Iris pigment epithelial cell (primary cell): ENCODE measurements at places on chromosomes 3 and 15.

DNA sequence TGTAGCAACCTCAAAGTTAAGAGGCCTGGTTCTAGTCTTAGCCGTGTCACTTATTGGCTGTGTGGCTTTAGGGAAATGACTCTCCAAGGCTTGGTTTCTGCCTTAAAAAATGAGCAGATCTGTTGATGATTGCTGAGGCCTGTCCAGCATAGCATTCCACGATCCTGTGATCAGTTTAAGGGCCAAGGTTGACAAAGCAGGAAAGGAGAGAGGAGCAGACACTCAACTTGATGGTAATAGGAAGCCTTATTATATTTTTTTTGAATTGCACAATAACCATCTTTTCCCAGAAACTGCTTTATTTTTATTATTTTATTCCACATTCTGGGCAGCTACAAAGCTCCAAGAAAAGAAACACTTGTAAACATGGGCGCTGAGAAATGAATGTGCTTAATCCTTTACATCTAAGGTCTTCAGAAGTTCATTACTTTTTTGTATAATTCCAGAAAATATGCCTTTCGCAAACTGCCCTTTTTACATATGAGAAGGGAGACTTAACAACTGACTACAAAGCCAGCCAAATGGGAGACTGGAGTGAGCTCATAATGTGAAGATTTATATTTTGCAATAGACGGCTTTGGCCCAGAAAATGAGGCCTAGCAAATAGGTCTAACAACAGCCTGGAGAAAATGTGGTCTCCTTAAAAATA is 241.0 kb downstream of the ATP8B4 start:
- DNase-seq: peak; percentile 92

DNA sequence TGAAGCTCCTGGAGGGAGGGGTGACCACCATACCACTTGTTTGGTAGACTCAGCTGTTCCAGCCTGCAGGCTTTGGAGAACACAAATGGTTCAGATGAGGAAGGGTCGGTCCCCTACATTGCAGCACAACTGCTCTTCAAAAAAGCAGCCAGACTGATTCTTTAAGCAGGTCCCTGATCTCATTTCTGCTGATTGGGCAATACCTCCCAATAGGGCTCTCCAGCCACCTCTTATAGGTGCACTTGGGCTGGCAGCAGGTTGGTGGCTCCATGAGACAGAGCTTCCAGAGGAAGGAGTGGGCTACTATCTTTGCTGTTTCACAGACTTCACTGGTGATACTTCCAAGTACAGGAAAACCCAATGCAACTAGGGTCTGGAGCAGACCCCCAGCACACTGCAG is 65.9 kb upstream of the PEX5L start:
- DNase-seq: no peak

DNA sequence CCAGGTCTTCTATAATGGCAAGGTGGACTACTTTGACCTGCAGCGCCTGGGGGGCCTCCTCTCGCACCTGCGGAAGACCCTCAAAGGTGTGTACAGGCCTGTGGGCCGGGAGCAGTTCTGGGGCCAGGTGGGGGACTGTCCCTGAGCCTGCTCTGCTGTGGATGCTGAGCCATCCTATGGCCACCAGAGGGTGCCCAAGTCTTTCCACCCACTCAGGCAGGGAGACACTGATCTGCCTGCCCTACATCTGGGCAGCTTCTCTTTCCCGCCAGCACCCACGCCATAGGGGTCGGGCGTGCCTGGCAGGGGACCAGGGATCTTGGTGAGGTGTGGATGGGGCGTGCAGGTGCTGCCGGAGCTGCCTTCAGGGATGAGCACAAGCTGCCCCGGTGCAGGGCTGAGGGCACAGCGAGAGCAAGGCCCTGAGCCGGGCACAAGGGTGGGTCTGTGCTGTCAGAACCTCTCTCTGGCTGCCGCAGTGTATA is 14.1 kb downstream of the RNF123 start:
- peak; percentile 63 for DNase-seq

DNA sequence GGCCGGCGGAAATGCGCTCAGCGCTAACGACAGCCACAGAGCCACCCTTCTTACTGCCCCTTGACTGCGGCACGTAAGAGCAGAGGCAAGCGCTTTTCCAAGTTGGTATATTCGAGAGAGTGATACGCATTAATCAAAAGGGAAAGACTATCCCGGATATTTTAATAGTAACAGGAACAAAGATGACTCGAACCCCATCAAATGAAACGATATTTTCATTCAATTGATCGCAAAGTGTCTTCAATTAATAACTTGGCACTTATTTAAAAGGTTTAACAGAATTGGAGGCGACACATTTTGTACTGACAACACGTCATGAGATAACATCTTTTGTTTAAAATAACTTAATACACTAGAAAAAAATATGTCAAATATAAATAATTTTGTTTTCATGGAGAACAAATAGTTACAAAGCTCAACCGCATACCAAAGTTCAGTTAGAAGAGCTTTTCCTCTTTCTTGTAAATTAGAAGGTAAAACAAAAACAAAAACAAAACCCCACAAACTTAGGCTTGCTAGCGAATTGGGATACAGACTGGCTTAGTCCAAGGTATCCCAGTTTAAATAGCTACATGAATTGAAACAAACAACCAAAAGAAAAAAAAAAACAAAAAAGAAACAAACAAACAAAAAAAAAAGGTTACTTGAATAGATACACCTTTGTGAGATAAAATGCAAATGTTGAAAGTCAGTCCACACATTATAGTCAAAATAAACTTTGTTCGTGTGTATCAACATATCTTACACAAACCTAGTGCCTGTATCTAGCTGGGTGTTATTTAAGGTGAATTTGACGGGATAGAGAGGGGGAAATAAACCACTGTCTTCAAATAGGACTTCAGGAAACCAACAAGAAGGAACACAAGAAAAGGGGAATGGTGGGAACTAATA is 10.2 kb downstream of the SHOX2 start:
- DNase-seq: no peak

DNA sequence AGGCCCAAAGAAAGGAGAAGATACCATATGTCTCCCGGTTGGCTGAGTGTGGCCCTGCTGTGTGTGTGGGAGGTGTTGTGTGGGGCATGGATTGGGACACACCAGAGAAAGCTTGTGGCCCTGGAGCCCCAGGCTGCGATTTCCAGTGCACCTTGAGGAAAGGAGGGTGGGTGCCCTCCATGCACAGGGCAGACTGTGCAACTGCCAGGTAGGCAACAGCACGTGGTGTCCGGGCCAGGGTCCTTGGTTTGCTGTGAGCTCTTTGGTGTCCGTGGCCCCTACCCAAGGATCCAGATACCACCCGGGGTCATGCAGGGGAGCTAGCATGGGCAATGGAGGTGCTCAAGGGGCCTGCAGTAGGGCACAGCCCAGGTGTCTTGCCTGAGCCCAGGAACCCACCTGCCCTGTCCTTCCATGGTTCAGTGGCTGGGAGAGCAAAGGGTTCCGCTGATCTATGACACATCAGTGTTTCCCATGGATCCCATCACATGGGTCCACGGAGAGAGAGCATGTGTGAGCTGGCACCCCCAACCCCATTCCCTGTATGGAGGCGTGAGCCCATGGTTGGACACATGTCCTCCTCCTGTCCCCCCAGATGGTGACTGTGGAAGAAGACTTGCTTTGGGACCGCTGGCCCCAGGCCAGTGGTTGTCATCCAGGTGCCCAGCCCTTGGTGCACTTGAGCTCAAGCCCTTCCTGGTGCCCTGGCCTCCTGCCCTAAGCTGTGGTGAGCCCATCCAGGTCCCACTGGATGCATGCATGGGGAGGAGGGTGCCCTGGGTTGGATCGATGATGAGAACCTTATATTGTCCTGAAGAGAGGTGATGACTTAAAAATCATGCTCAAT is 223.4 kb downstream of the SNRPN start:
- DNase-seq: no peak

- no peak for DNase-seq
These were observed 267.0 kb upstream of the CFAP20DC start for GRCh38 chr3:59316688-59317275.

DNA sequence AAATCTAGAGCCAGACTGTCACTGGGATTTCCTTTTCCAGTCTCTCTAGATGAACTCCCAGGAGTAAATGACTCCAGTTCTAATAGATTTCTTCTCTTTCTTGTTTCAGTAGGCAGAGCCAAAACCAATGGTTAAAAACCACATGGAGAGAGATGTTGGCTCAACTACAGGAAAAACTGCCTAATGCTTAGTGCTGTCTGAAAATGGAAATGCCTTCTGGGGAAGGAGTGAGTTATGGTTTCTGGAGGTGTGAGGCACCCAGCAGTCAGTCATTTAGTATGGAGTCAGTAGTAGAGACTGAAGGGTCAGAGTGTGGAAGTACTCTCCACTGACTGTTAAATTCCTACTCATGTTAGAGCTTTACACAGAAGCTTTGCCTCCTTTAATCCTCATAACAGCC is 136.7 kb downstream of the CCNL1 start:
- DNase-seq: no peak

- DNase-seq: peak; percentile 62
These were observed 5.6 kb upstream of the ASB14 start for GRCh38 chr3:57298041-57298440.

GRCh38 chr3:72538070-72538745 is 310.0 kb downstream of the SHQ1 start:
- DNase-seq: no peak

- no peak for DNase-seq
These were observed 236.6 kb downstream of the SATB1 start for GRCh38 chr3:18188491-18188890.

- no peak for DNase-seq
These were observed 54.8 kb upstream of the HES1 start for GRCh38 chr3:194080913-194081800.

- no peak for DNase-seq
These were observed 305.6 kb upstream of the STT3B start for GRCh38 chr3:31227131-31227562.

DNA sequence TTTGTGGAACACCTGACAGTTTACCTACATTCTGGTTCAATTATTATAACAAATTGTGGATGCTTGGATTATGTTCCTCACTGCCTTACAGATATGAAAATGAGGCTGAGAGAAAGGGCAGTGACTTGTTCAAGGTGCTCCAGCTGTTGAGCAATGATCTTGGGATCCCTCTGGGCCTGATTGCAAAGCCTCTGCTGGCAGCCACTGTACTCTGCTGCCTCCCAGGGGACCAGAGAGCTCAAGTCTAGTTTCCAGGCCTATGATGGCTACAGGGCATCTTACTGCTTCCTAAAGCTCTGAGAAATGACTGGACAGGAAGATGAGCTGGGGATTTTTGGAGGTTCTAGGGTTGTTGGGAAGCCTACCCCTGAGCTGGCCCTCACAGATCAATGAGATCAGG is 2.3 kb upstream of the SHC4 start:
- DNase-seq: peak; percentile 79

- DNase-seq: no peak
These were observed 15.0 kb upstream of the TBL1XR1 start for GRCh38 chr3:177212278-177212610.

GRCh38 chr3:149658744-149659497 is 1.1 kb upstream of the WWTR1 start:
- DNase-seq: peak; percentile 83

DNA sequence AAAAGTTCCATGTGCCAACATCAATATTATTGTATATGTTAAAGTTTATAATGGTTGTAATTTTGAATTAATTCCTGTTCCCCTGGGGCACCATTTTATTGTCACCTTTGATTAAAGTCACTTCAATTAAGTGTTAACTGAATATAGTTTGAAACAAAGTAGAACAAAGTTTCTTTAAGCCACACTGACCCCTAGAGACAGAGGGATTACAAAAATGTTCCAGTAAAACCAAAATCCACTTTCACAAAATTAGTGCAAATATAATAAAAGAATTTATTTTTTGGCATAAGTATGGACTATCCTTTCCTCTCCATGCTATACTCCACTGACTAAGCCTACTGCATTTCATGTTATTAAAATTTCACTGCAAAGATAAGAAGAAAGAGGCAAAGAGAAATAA is 123.9 kb downstream of the ZMAT3 start:
- DNase-seq: no peak
